ENCODE measurements at places on chromosomes 16 and 17.

- DNase-seq, result no peak
Observed at GRCh38 chr17:4362141-4362540, 4.3 kb downstream of the UBE2G1 start.

GRCh38 chr16:85168732-85169256 lies 56.5 kb upstream of the CIBAR2 start:
- no peak for DNase-seq

DNA sequence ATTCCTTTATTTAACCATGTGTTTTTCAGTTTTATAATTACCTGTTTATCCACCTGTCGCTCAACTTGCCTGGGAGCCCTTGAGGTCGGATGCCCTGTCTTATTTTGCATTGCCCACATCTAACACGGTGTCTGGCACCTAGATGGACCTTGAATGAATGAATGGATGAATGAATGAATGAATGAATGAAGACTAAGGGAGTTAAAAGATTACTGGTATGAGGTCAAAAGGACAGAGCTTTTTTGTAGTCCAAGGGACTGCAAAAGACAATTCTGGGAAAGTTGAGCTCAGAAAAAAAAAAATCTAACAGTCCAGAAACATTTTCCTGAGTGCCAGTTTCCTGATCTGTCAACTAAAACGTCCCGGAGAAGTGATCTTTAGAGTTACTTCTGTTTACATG lies 244.6 kb upstream of the MYOCD start:
- no peak for DNase-seq

- no peak for DNase-seq
Observed at GRCh38 chr16:63415014-63415413, 1378.8 kb upstream of the CDH8 start.

GRCh38 chr16:62711797-62712196 lies 675.6 kb upstream of the CDH8 start:
- DNase-seq, result no peak

DNA sequence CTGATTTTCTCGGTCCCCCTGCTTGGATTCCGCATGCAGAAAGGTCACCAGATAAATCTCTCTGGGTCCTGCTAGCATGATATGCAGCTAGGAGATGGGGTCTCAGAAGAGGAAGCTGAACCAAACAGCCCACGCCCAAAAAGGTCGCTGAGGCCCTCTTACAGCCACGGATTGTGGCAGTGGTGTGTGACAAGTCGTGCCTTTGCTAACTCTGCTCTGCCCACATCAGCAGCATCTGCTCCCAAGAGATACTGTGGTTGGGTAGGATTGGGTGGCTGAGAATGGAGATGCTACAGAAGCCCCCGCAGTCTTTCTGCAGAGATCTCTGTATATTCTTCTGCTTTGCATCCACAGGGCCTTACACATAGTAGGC lies 15.2 kb upstream of the SKAP1 start:
- DNase-seq, result no peak

DNA sequence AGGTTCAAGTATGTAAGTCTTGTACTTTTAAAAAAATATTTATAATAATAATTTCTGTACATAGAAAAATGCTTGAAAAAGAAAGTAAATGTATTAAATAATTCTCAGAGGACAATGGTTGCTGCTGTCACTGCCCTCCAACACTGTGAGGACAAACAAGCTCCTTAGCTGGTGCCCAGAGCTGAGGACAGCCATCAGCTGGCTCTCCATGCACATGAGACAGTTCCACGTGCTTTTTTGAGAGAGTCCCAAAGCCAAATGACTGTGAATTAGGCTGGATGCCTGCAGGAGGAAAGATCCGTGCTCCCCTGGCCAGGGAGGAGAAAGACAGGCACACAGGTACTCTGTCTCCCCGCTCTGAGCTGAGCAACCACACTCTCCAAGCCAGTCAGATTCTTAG lies 115.5 kb upstream of the IRX5 start:
- no peak for DNase-seq

DNA sequence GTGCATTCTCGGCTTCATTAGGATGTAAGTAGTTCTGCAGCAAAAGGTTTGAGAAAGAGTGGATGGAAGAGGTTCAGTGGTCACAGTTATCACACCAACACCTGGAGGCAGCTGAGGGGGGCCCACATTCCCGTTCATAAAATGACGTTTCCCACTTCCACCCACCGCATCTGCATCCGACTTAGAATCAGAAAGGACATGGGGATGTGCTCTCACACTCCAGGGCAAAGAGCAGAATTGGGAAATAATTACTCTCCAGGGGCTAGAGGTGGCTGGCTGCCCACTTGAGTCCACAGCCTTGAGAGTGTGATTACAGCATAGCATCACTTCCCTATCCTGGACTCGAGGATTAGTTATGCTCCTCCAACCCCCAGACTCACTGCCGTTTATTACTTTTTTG lies 122.0 kb downstream of the CPPED1 start:
- DNase-seq, result no peak

DNA sequence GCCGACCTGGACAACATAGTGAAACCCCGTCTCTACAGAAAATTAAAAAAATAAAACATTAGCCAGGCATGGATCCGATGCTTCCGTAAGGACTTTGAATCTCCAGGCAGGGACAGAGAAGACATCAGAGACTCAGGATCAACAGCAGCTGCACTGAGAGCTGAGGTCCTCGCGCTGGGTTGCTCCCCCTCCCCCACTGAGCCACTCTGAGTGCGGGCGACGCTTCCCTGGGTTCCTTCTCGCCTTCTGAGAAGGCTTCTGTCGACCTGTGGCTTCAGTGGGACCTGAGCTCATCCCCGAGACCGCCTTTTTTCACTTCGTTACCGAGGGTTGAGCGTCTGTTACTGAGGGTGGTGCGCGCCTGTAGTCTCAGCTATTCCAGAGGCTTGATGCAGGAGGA lies 20.4 kb downstream of the ACTG1 start:
- no peak for DNase-seq

DNA sequence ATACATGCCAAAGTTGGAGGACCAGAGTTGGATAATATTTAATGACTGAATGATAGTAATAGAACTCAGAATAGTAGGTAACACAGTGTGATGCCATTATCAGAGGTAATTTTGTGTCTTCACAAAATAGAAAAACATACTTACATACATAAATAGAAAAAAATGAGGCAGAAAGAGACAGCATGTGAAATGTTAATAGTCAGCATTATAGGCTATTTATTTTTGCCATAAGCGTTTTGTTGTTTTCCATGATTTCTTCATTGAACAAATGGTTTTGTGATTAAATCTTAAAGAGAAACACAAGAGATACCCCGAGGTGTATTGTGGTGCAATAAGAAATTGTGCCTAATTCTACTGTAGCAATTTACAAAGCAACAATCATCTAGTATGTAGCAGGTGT lies 626.3 kb downstream of the KCNJ2 start:
- no peak for DNase-seq

GRCh38 chr16:56688762-56689161 lies 6.5 kb downstream of the MT1X start:
- DNase-seq, result no peak

DNA sequence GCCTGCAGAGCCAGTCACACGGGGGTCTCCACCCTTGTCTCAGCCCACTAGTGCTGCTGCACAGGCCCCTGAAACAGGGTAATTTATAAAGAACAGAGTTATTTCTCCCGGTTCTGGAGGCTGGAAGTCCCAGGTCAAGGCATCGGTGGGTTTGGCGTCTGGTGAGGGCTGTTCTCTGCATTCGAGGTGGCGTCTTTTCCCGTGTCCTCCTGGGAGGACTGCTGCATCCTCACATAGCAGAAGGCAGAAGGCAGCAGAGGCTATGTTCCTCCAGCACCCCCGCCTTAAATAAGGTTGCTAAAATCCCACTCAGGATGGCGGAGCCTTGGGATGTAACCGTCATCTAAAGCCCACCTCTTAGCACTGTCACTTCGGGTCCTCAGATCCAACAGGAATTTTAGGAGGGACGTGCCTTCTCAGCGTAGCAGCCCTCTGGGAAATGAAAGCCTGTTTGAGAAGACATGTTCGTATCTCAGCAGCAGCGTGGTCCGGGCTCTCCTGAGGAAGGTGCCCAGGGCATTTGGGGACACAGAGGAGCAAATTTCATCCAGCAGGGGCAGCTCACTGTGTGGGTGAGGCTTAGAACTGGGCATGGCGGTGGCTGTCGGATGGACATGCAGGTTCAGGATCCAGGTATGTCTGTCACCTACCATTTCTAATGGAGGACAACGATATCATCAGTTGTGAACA lies 221.6 kb upstream of the CHMP6 start:
- no peak for DNase-seq

DNA sequence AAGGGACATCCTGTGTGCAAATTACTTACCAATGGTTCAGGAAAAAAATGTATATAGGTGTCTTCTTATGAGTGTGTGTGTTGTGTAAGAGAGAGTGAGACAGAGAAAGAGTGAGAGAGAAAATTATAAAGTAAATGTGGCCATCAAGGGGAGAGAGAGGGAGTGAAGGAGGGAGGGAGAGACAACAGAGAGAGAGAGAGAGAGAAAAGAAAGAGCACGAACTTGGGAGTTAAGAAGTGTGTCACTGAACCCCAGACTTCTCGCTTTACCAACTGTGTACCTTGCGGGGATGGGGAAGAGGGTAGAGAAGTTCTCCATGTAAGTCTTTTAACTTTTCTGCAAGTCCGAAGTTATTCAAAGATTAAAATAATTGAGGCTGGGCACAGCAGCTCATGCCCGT lies 28.8 kb upstream of the ARL4D start:
- no peak for DNase-seq

DNA sequence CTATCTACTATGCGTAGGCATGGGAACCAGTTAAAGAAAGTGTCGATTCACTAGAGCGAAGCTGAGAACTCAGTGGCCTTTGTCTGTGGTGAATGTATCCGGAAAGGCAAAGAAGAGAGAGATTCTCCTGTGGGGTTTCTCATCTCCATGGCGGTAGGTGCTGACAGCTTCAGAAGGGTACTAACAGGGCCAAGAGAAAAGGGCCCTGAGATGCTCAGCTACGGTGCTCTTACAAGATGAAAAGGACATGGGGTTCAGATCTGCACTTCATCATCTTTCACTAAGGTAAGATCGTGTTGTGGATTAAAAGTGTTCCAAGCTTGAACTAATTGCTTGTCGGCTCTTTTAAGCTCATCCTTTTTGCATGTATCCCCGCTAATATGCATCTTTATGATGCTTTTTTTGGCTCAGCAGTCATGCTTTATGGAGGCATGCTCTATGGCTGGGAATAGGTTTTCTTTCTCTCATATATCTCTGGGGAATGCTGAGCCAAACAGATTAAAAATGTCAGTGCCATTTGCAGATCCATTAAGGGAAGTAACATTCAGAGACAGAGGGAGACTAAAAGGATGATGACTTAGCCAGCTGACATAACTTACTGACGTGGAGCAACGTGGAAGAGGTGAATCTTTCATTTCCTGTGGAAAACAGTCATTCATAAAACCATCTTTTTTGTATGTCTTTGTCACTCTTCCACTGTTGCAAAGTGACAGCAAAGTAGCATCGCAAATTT lies 29.9 kb downstream of the KCNJ16 start:
- DNase-seq, result no peak

- DNase-seq, result no peak
Observed at GRCh38 chr17:5110816-5111215, 862 bp downstream of the ZNF232 start.

DNA sequence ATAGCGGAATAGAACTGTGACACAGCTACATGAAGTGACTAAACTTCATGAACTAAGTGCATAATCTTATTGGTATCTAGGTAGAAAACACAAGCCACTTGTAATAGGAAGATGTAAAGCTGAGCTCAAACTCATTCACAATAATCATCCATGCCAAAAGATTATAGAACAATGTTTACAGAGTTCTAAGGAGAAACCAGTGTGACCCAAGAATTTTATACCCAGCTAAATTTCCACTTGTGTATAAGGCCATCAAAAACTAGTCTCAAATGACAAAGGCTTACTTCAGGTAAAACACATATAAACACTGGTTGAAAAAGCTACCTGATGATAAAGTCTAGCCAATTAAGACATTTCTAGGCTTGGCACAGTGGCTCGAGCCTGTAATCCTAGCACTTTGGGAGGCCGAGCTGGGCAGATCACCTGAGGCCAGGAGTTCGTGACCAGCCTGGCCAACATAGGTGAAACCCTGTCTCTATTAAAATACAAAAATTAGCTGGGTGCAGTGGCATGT lies 16.9 kb upstream of the CPD start:
- DNase-seq, result no peak

Data from ACHN (cell line).